Erythroblast (primary cell): ENCODE measurements at places on chromosomes 2 and 18.

DNA sequence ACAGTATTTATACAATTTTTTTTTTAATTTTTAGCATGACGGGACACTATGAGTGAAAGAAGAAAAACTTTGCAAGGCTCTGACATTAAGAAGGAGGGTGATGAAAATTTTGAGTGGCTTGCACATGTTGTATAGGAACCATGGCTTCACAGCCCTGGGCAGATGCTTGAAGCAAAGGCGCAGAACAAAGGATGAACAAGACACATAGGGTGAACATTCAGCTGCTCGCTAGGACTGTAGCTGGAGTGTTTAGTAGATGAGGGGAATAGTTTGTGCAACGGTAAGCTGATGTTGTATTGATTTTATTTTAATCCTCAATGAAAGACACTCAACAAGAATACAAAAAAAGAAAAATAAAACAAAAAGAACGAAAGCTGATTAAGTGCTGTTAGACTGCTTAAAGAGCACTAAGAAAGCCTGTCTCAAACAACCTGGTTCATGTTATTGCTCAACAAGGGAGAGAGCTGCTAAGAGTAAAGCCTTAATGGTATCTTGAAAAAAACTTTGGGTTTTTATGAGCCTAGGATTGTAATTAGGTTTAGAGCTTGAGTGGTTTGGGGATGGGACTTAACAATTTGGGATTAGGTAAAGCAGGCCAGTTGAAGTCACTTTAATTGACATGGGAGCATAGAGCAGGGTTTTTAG, 41.2 kb upstream of the GCFC2 start:
- DNase-seq: no peak

GRCh38 chr2:160141912-160142311, 58.2 kb downstream of the ITGB6 start:
- DNase-seq: no peak

DNA sequence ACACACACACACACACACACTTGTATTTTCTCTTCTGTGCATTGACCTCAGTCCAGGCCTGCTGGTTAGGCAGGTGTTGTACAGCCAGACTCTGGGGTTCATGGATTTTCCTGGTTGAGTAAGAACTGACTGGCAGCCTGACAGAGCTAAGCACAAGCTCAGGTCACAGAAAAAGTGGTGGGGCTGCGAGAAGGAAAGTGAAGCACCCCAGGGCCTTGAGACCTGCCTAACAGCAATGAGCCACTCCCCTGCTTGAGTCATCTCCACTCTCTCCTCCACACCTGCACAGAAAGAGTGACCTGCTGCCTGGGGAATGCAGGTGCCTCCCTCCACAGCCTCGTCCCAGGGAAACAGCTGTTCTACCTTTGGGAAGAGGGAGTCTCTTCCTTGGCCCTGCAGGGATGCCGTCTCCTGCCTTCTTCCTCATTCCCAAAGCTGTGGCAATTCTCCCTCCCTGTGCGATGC, 91.4 kb upstream of the LGALSL start:
- no peak for DNase-seq

- DNase-seq: no peak
These were observed 127.8 kb downstream of the TTC27 start for GRCh38 chr2:32755666-32756065.

GRCh38 chr2:216987252-216987821, 127.5 kb upstream of the TNP1 start:
- no peak for DNase-seq

- no peak for DNase-seq
These were observed 118.2 kb downstream of the CTNNA2 start for GRCh38 chr2:79630972-79631557.

DNA sequence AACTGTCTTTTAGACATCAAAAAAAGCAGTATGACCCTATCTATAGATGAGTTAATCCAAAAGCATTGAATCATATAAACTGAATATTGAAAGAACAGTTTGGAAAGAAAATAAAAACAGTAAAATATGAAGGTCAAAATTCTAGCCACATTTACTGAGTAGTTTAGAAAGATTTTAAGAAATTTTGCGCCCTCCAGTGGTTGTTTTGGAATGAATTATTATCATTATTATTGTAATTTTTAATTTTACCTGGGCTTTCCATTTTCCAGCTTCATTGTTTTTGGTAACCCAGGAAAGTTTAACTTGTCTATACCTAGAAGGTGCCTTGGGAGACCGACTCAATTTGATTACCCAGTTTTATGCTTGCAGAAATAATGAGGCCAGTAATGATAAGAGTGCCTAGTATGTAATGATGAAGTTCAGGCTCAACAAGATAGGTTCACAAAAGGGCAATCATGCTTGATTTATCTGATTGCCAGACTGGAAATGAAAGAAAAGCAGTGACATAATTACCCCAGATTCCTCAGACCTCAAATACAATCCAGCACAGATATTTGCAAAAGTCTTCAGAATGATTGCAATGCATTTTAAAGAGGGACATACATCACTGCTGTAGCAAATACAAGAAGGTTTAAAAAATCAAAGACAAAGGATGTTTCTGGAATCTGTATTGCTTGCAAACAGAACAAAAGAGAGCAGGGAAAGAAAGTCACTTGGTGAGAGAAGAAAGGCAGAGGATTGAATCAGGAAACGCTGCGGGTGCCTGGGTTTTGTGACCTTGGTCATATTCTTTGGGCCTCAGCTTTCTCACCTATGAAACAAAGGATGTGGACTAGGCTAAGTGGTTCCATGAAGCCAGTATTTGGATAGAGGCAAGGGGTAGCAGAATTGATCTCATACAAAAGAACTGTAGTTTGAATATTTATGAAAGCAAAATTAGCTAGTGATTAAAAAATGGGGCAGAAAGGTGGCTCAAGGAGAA, 153.8 kb downstream of the MAP2 start:
- DNase-seq: no peak

DNA sequence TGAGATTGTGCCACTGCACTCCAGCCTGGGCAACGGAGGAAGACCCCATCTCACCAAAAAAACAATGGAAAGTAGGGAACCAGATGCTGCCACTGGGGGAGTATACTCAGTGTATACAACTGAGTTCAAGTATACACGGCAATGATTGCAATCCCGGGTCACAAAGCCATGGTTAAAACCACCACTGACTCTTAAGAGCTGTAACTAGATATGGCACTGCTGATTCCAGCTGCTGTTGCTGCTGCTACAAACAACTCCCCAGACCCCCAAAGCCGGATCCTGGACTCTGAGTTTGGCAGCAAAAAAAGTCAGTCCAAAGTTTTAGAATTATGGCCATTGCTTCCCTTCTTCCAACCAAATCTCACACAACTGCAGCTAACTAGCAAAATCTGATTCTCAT, 43.7 kb upstream of the COX7A2L start:
- no peak for DNase-seq
